Astrocyte (in vitro differentiated cells and primary cell): ENCODE measurements at places on chromosomes 12 and 14. TPM values are rescaled to one million over a fixed set of nuclear protein-coding genes. Genes with fewer than 3 reads are reported as not detected.

- DNase-seq, result no peak
Measured at GRCh38 chr12:28223025-28223554, 32.8 kb downstream of the CCDC91 start.

GRCh38 chr14:97215263-97215969 lies 418.2 kb downstream of the VRK1 start:
- no peak for DNase-seq

GRCh38 chr12:9273276-9273675 lies 65.1 kb upstream of the PZP start:
- DNase-seq, result peak; percentile 4

DNA sequence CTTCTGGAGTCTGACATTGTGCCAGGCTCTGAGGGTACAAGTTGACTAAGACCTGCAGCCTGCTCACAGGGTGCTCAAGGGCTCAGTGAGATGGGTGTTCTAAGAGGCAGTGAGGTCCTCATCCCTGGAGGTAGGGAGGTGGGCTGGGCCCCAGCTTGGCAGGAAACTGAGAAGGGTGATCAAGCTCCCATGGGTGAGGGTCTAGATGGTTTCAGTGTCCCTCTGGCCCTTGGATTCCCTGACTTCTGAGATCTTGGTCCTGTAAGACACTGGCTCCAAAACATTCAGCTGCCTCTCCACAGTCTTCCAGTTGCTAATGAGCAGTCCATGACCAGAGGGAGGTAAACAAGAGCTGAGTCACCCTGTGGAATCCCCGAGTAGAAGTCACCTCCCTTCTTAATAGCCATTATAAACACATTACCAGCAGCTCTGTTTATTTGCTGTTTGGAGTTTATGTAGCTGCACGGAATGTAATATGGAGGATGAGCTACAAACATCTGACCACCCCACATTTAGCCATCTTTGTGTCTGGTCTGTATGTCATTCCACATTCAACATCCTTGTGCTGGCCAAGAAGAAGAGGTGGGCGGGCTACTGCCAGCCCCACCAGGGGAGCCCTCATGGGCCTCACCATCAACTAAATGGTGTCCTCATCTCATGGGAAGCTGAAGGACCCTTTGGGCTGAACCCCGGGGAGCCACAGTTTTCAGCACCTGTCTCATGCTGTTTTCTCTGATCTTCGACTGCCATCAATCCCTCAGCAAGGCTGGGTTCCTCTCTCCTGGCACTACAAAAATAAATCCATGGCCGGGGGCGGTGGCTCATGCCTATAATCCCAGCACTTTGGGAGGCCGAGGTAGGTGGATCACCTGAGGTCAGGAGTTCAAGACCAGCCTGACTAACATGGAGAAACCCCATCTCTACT lies 37.2 kb upstream of the BDKRB2 start:
- DNase-seq, result peak; percentile 71

DNA sequence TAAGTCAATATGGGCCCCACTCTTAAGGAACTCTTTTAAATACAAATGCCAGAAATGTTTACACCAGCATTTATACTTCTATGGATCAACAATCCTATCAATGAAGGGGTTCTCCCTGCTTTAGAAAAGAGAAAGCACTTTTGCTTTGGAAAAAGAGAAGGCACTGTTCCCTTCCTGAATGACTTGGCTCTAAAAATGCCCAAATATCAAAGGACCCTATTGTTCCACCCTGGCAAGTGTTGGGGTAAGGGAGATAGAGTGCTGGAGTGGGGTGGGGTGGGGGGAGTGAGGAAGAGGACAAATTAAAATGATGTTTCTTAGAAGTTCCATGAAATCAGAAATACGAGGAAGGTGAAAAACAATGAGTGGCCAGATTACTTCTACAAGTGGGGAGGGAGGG lies 131.6 kb upstream of the GRIN2B start:
- no peak for DNase-seq

DNA sequence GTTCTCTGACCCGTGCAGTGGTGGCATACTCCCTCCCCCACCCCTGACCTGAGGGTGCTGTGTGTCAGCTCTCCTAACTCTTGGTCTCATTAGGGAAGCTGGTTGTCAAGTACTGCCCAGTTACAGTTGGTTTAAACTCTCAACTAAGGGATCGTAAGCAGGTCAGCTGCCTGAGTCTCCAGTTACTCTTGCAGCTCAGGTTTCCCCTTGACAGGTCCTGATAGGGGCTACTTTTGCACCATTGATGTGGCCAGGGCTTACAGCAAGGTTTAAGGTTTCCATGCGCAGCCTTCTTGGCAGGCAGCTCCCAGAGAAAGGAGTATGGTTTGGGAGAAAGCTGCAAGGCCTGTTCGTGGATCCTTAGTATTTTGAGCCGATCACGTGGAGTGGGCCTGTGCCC lies 74.5 kb downstream of the ETV6 start:
- peak; percentile 96 for DNase-seq

DNA sequence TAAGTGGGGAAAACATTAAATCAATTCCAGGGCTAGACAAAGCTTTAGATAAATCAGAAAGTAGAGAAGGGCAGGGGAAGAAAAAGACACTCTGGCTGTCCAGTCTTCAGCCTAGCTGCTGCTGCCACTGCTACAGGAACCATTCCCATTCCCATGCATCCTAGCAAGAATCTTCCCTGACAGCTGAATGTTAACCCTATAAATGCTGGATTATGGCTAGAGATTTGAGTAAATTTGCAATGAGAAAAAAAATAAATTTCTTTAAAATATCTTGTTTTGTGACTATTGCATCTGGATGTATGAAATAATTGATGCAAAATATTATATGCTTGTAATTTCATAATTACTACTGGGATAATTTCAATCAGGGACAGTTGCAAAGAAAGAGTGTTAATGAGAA lies 15.0 kb upstream of the CDKN3 start:
- no peak for DNase-seq

DNA sequence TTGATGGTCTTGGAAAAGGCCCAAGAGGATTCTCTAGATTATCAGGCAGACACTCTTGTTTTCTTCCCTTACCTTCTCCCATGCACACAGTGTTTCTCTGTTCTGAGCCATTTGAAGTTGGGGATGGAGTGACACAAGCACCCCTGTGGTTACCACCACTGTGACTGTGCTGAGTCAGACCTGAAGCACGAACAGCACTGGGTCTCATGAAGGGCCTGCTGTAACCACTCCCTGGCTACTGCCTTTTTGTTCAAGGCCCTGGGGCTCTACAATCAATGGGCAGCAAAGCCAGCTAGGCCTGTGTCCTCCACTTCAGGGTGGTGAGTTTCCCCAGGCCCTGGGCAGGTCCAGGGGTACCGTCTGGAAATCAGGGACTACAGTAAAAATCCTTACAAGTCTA lies 65.5 kb downstream of the TSPAN8 start:
- DNase-seq, result peak; percentile 19

GRCh38 chr12:115004470-115005146 lies 320.6 kb upstream of the TBX3 start:
- no peak for DNase-seq

- no peak for DNase-seq
Measured at GRCh38 chr14:105376521-105377440, 21.6 kb upstream of the TEX22 start.

- no peak for DNase-seq
Measured at GRCh38 chr14:102194856-102195255, 55.2 kb downstream of the WDR20 start.

- peak; percentile 47 for DNase-seq
Measured at GRCh38 chr14:64998455-64998931, 11.8 kb downstream of the FNTB start.

DNA sequence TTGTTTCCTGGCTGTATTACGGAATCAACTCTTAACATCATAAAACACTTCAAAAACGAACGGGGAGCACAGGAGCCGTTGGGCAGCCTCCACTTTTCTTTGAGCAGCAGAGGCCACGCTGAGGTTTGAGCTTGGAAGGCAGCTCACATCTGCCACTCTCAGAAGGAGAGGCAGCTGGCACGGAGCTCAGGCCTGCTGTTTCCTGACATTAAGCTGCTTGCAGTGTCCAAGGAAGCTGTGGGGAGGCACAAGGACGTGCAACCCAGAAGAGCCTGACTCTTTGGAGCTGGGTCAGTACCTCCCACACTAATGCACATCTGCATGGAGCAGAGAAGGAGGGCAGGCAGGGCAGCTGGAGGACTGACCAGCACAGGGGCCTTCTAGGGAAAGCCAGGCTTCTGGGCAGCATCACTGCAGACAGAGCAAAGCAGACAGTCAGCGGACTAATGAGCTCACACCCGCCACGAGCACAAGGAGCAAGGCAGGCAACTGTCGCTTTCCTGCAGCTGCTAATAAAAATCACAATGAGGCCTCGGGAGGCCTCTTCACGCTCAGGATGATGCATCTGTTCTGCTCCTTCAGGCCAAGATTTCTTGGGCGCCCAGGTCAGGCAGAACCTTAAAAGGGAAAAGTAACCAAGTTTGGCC lies 211.1 kb downstream of the GLT1D1 start:
- DNase-seq, result no peak

DNA sequence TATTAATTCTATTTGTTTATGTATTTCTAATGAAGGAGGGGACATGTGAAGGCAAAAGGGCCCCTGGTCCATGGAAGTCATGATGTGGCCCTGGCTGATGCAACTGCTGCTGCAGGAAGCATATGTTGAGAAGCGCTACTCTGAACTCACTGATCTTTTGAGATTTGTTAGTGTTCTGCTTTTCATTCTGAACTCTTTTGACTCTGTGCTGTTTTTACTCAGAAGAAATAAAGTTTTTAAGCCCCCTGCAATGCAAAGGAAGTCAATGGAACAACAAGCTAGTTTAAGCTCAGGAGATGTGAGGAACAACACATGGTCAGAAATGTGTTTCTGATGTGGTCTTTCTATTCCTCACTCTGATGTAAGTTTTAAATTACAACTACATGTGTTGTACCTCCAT lies 88.9 kb upstream of the BTG1 start:
- DNase-seq, result no peak

DNA sequence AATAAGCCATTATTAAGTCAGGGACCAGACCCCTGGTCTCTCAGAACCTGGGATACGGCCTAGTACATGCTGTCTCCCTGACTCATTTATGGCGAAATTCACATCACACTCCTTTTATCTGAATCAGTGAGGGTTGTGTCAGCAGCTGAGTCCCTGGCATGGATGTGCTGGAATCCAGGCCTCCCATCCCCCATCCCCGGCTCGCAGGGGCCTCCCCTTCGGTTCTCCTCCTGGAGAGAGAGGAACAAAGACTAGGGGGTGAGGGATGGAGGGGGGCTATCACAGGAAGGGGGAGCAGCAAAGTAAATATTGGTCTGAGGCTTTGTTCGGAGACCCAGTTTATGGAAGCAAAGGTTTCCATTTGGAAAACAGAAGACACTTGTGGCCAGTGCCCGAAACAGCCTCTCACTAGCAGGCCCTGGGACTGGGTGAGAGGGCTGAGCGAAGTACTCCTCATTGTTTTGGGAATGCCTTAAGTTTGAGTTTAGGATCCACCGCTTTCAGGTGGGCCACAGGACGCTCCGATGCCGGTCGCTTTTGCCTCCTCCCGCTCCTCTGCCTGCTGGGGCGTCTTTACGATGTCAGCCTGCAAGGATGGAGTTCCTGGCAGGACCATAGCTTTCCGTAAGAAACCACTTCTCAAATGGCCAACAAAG lies 145.0 kb downstream of the PRKCH start:
- peak; percentile 93 for DNase-seq

GRCh38 chr12:48527891-48528670 lies 2.6 kb downstream of the OR8S1 start:
- DNase-seq, result no peak

- peak; percentile 22 for DNase-seq
Measured at GRCh38 chr12:117032593-117033381, 66.4 kb downstream of the TESC start.

Gene RNASE3
- total RNA-seq, result not detected in 2 replicates

Gene PCED1B
- total RNA-seq, result 1.8 and 2.4 TPM in 2 replicates

Gene PZP
- not detected in 2 replicates for total RNA-seq

Gene GPR137C
- total RNA-seq, result 0.70 and 1.1 TPM in 2 replicates
